NK-92 treated with Interleukin-12 subunit alpha and Interleukin-12 subunit beta, amount 100 ng/mL, for 24 hours (cell line): ENCODE measurements at places on chromosomes 12 and 14.

DNA sequence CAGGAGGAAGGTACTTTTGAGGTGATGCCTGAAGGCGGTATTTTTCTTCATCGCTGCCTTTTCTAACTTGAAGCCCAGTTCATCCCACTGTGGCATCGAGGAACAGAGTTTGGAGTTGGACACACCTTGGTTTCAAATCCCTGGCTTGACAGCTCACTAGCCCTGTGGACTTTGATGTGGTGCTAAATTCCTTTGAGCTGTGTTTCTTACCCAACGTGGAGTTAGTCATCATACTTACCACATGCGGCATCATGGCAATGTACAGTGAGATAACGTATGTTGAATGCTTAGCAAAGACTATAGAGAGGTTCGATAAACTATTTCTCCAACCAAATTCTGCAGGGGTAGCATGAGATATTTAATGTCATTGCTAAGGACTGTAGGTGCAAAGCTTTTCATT lies 3.4 kb downstream of the PLEKHG3 start:
- DNase-seq = no peak

DNA sequence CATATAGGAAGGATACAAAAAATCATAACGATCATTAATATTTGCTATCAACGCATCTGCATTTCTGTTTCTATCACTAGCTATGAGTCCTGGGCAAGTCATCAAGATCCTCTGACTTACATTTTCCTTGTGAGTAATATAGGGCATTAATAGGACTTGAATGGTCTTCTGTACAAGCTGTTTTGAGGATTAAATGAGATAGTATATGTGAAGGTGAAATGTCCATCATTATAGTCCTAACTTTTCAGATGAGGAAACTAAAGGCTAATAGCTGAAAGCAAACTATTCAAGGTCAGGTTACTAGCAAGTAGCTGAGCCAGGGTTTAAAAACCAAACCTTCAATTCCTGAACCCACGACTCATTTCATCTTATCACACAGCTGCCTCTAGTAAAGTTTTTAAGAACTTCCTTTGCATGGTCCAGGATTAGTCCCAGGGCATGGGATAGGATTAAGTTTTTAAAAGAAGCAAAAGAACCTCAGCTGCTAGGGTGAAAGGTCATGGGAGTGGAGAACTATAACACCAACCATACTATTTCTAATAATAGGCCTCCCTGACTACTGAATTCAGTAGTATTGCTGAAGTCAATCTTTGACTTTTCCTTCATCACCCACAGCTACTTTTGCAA lies 101.4 kb upstream of the ADAMTS20 start:
- DNase-seq = no peak

DNA sequence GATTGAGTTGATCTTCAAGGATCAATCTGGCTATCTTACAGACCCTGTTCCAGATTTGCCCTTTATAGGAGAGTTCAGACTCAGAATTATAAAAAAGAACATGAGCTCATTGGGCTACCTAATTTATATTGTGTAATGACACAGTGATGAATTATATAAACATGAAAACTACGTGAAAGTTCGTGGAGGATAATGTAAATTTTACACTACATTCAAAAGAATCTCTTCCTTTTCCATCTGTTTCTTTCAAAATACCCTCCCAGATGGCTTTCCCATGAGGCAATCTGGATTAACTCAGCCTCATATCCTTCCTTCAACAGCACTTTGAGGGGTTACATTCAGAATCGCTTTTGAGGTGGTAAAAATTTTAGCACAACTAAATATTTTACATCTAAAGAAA lies 129.3 kb downstream of the HMGA2 start:
- DNase-seq = no peak

DNA sequence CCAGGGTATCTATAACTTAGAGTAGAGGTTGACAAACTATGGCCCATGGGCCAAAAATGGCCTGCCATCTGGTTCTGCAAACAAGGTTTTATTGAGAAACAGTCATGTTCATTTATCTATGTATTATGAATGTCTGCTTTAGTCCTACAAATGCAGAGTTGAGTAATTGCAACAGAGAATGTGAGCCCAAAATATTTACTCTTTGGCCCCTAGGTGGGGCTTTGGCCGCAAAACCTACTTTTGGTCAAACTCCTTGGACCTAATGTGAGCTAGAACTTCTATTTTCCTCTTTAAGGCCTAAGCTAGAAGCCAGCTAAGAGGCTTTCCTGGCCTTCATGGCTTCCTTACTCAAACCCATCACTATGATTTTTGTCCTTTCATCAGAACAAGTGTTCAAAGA lies 379.1 kb downstream of the NELL2 start:
- no peak for DNase-seq

GRCh38 chr14:104715416-104715815 lies 8.6 kb upstream of the ADSS1 start:
- no peak for DNase-seq

- no peak for DNase-seq
Measured at GRCh38 chr14:32709027-32709426, 229.7 kb upstream of the NPAS3 start.

DNA sequence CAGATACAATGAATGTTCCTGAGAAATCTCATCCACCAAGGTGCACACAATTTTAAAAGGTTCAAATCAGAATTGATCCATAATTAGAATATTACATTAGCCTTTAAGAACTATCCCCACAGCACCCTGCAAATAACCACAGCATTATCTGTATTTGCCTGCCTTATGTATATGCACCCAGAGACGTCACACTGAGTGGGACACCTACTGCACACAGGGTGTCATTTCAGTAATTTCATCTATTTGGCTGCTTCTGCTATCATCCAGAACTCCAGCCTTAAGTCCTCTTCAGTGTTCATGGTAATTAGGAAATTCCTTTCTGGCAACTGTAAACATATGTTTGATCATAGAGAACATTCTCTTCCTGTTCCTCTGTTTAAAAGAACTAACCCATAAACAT lies 298.4 kb downstream of the SYT1 start:
- DNase-seq = no peak

DNA sequence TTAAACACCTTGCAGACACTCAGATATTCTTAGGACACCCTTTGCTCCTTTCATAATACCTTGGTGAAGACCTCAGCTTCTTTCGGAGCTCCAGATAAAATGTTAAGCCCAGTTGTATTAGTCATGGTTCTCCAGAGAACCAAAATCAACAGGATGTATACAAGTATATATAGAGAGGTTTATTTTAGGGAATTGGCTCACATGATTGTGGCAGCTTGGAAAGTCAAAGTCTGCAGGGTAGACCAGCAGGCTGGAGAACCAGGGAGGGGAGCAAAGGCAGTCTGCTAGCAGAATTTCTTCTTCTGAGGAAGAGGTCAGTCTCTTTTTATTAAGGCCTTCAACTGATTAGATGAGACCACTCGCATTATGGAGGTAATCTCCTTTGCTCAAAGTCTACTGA lies 6.9 kb upstream of the IGF1 start:
- DNase-seq = no peak

- DNase-seq = no peak
Measured at GRCh38 chr12:93537769-93538168, 34.7 kb upstream of the SOCS2 start.

DNA sequence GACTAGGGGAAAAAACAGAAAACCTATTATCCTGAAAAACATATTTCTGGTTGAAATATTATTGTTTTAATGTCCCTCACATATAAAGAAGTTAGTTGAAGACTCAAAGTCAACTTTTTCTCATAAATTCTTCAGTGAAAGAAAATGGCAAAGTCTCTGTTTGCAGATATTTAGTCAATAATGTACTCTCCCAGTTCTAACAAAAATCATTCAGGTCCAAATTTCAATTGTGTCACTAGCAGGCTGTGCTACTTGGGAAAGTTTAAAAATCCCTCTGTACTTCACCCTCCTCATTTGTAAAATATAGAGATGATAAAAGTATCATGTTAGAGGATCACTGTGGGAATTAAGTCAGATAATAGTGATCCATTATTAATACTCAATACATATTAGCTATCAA lies 496.5 kb downstream of the FSCB start:
- no peak for DNase-seq

GRCh38 chr14:85881935-85882334 lies 352.0 kb downstream of the FLRT2 start:
- no peak for DNase-seq
